ENCODE measurements at places on chromosomes 13 and 19. TPM values are rescaled to one million over a fixed set of nuclear protein-coding genes. Genes with fewer than 3 reads are reported as not detected.

DNA sequence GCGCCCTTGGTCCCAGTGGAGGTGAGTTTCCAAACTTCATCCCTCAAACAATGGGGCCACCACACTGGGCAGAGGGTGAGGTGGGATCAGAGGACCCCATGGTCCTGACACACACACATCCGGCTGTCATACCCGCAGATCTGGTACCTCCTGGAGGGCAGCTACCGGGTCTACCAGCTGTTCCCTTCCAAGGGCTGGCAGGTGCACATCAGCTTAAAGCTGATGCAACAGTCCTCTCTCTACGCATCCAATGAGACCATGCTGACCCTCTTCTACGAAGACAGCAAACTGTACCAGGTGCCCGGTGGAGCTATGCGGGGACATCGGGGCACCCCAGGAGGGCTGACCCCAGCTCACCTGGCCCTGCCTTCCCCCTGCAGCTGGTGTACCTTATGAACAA, 14.0 kb upstream of the PSMD8 start:
- no peak overlapping the region for H3K27ac ChIP-seq
- peaks cover 19% of the 10 kb centered on the region for H3K4me1 ChIP-seq
- DNase-seq = no peak
- H3K4me3 ChIP-seq = peak overlapping the region; percentile 85
- peaks cover 7% of the 10 kb centered on the region for H3K27me3 ChIP-seq

DNA sequence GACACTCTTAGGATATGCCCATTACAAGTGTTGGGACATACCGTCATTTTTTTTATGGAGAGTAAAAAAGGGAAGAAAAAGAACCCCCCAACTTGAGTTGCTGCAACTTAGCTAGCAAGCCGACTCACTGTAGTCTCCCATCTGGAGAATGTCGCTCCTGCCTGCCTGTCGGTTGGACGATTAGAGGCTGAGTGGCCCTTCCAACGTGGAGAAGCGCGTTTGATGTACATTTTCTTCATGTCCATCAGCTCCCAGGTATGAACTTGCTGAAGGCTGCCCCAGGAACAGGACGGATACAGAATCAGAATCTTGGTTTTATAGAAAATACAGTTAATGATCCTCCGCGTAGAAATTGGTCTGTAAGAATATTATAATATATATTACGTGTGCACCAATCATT, 189.0 kb upstream of the SOX1 start:
- H3K27ac ChIP-seq = no peak overlapping the region
- peaks cover 3% of the 10 kb centered on the region for H3K27me3 ChIP-seq
- H3K4me1 ChIP-seq = no peaks in the 10 kb centered on the region

GRCh38 chr19:6632002-6632621, 37.8 kb downstream of the TNFSF14 start:
- peak overlapping the region; percentile 26 for H3K27ac ChIP-seq
- peaks cover 2% of the 10 kb centered on the region for H3K27me3 ChIP-seq
- H3K4me3 ChIP-seq = no peak overlapping the region
- H3K36me3 ChIP-seq = no peaks in the 10 kb centered on the region
- peak; percentile 25 for DNase-seq
- peaks cover 29% of the 10 kb centered on the region for H3K4me1 ChIP-seq

DNA sequence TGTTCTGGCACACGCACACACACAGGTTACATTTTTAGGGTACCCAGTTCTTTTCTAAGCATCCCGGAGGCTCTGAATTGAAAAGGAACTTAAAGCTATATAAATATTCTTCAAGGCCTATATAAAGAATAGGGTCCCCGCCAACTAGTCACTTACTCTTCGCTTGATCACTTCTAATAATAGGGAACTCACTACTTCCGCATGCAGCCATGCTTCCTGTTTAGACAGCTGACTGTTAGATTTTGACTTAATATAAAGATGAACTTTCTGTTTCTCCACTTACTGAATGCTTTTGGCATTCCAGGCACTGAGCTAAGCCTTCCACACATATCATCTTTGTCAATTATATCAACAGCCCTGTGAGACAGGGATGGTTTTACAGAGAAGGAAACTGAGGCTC, 259.6 kb downstream of the TSHZ3 start:
- H3K4me1 ChIP-seq = no peaks in the 10 kb centered on the region
- no peak for DNase-seq
- no peak overlapping the region for H3K4me3 ChIP-seq
- H3K27me3 ChIP-seq = no peaks in the 10 kb centered on the region

GRCh38 chr19:19457671-19458070, 52.2 kb downstream of the GATAD2A start:
- no peak for DNase-seq
- peaks cover 5% of the 10 kb centered on the region for H3K36me3 ChIP-seq
- H3K4me1 ChIP-seq = peaks cover 64% of the 10 kb centered on the region
- H3K27me3 ChIP-seq = no peaks in the 10 kb centered on the region
- H3K4me3 ChIP-seq = no peak overlapping the region

DNA sequence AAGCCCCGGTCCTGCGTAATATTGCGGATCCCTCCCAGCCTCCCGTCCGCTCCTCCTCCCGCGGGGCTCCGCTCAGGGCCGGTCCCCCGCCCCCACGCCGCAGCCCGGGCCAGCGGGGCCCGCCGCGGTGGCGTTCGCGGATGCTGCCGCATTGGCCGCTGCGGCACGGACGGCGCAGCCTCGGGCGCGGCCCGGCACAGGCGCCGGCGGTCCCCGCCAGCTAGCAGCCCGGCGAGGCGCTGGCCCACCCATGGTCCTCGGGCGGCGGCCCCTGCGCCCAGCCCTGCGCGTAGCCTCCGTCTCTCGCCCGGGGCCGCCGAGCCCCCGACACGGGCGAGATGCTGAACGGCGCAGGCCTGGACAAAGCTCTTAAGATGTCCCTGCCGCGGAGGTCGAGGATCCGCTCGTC, at the start of gene ATP8A2:
Gene ATP8A2, plus strand, starts transcription at position 100 of the 409 bp plus-strand sequence. Its CDS starts 239 bp downstream, at position 339.
- DNase-seq = peak; percentile 16
- H3K27ac ChIP-seq = no peak within 1 kb of the TSS
- H3K4me3 ChIP-seq = peak within 1 kb of the TSS; percentile 70
- H3K4me1 ChIP-seq = peaks cover 20% of the 10 kb centered on the region

DNA sequence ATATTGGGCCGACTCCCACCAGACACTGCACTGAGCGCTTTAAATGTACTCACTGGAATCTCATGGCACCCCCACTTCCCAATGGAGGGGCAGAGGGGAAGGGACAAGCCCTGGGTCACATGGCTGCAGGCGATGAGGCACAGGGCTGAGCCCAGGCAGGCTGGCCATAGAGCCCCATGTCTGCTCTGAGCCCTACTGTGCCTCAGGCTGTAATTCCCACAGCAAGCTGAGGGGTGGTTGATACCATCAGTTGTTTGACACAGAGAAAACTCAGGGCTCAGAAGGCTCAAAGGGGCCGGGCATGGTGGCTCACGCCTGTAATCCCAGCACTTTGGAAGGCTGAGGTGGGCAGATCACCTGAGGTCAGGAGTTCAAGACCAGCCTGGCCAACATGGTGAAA, 25.1 kb downstream of the RFX1 start:
- no peak for DNase-seq
- H3K4me3 ChIP-seq = no peak overlapping the region
- H3K36me3 ChIP-seq = peaks cover 9% of the 10 kb centered on the region
- no peaks in the 10 kb centered on the region for H3K27me3 ChIP-seq
- H3K4me1 ChIP-seq = peaks cover 64% of the 10 kb centered on the region

DNA sequence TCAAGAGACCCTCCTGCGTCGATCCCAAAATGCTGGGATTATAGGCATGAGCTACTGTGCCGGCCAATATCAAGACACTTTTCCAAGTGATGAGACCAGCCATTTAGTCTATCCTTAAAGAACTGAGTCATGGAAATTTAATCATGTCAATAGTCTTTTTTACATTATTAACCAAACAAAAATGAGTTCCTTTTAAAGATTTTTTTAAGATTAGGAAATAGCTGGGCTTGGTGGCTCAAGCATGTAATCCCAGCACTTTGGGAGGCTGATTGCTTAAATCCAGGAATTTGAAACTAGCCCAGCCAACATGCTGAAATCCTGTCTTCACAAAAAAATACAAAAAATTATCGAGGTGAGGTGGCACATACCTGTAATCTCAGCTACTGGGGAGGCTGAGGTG, 16.7 kb upstream of the ZNF564 start:
- H3K27ac ChIP-seq = no peak overlapping the region
- no peak for DNase-seq
- H3K36me3 ChIP-seq = no peaks in the 10 kb centered on the region
- peaks cover 23% of the 10 kb centered on the region for H3K4me1 ChIP-seq
- no peak overlapping the region for H3K4me3 ChIP-seq
- H3K27me3 ChIP-seq = no peaks in the 10 kb centered on the region

GRCh38 chr13:98044301-98044700, 90.8 kb downstream of the IPO5 start:
- H3K4me1 ChIP-seq = no peaks in the 10 kb centered on the region
- DNase-seq = no peak
- peaks cover 3% of the 10 kb centered on the region for H3K27me3 ChIP-seq
- no peak overlapping the region for H3K4me3 ChIP-seq
- no peak overlapping the region for H3K27ac ChIP-seq

- no peak overlapping the region for H3K27ac ChIP-seq
- H3K4me3 ChIP-seq = no peak overlapping the region
- no peak for DNase-seq
- H3K4me1 ChIP-seq = peaks cover 20% of the 10 kb centered on the region
- peaks cover 11% of the 10 kb centered on the region for H3K27me3 ChIP-seq
- peaks cover 14% of the 10 kb centered on the region for H3K36me3 ChIP-seq
Observed at GRCh38 chr19:55452749-55453346, 8.6 kb downstream of the ISOC2 start.

DNA sequence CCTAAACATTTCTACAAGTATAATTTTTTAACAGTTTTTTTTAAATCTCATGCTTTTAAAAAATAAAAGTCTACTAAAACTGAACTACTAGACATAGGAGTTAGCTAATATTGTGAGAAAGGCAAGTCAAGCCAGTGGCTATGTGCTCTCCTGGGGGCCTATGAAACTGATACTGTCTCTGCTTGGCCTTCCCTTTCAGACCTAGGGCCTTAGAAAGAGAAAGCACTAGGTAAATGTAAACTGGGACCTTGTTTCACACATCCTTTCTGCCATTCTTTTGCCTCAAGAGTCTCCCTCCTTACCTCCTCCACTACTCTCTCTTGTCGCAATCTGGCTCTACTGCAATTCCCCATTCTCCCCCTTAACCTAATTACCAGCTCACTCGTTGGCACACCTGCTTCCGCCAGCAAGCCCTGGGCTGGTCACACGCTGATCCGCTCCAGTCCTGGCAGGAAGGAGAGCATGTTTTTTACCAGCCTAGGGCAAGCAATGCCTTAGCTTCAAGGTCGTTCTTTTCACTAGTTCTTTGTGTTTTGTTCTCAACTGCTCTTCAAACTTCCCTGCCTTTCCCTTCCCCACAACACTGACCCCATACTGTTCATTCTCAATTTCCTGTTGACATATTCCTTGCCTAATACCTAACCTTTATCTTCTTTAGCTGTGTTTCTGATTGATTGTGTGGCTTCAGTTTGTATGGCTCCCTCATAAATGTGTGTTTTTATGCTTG, 23.1 kb downstream of the TBC1D4 start:
- H3K4me1 ChIP-seq = no peaks in the 10 kb centered on the region
- H3K4me3 ChIP-seq = no peak overlapping the region

DNA sequence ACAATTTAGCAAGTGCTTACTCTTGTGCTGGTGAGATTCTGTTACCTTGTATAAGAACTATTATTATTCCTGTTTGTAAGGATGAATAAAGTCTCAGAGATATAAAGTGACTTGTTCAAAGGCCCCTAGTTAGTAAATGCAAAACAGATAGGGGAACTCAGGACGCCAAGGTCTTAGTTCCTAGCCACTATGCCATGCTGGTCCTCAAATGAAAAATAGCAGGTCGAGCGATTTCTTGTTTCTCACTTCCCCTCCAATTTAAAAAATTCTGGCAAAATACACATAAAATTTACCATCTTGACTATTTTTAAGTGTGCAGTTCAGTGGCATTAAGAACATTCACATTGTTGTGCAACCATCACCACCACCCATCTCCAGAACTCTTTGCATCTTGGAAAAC, 1.1 kb downstream of the TECR start:
- H3K27ac ChIP-seq = peak overlapping the region; percentile 41
- H3K4me1 ChIP-seq = peaks cover 31% of the 10 kb centered on the region
- H3K36me3 ChIP-seq = peaks cover 8% of the 10 kb centered on the region
- peak overlapping the region; percentile 95 for H3K4me3 ChIP-seq

DNA sequence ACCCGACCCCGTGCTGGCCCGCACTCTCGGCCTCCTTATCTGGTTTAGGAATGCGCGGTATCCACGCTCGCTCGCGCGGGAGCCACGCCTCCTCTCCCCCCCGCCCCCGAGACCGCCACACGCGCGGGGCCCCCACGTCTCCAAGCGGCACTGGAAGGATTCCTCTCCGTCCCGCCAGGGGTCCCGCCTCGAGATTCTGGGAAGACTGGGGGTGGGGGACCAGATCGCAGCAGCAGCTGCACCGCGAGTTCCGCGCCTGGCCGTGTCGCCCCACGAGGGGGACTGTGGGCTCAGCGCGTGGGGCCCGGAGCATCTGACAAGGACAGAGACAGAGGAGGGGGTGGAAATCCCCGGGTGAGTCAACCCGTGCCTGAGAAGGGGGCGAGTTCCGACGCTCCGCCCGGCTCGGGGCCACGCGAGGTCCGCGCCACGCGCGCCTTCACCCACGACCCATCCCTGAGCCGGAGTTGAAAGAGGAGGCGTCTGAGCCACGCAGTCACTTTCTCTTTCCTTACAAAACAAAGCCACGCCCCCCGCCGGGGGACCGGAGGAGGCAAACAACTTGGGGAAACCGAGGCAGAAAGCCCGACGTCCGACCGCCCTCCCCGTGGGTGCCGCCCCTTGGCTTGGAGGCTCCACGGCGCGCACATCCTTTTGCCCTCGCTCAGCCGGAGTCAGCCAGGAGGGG, 814 bp downstream of the S1PR2 start:
- H3K27me3 ChIP-seq = no peaks in the 10 kb centered on the region
- peak; percentile 46 for DNase-seq
- H3K4me1 ChIP-seq = peaks cover 39% of the 10 kb centered on the region
- no peaks in the 10 kb centered on the region for H3K36me3 ChIP-seq
- H3K27ac ChIP-seq = peak overlapping the region; percentile 46

- DNase-seq = no peak
- H3K27ac ChIP-seq = no peak overlapping the region
- no peak overlapping the region for H3K4me3 ChIP-seq
Observed at GRCh38 chr13:58376775-58377174, 745.2 kb downstream of the PCDH17 start.

DNA sequence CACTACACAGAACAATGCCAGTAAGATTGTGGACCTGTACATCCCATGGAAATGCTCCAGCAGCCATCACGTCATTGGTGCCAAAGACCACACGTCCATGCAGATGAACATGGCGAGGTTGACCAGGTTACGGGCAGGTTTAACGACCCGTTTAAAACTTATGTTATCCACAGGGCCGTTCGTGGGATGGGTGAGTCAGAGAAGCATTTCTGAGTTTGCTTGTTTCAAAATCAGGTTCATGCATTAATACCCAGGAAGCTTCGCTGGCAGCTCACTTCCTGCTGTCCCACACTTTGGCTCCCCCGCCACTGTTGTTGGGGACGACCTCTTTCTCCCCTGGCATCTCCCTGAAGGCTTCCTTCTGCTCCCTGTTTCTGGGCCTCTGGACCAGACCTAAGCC, 194.1 kb downstream of the USP12 start:
- no peak overlapping the region for H3K27ac ChIP-seq
- H3K36me3 ChIP-seq = no peaks in the 10 kb centered on the region
- H3K4me3 ChIP-seq = no peak overlapping the region
- H3K27me3 ChIP-seq = peaks cover 3% of the 10 kb centered on the region
- H3K4me1 ChIP-seq = no peaks in the 10 kb centered on the region
- no peak for DNase-seq

The PRKCG gene
- not detected for total RNA-seq

The SCEL gene
- not detected for total RNA-seq

The ZSCAN4 gene
- not detected for total RNA-seq

The ZNF625 gene
- 8.1 TPM for total RNA-seq

The HIPK4 gene
- not detected for total RNA-seq

The MISP gene
- not detected for total RNA-seq

The ZNF888 gene
- 11.9 TPM for total RNA-seq

The SARS2 gene
- total RNA-seq = 50.9 TPM

The ATXN8OS gene
- total RNA-seq = not detected

The CAMSAP3 gene
- total RNA-seq = 0.80 TPM

Data from activated B cell treated with CpG ODN at 0.5 μM for 24 hours (primary cell).